ENCODE measurements at places on chromosomes 1 and 21.

DNA sequence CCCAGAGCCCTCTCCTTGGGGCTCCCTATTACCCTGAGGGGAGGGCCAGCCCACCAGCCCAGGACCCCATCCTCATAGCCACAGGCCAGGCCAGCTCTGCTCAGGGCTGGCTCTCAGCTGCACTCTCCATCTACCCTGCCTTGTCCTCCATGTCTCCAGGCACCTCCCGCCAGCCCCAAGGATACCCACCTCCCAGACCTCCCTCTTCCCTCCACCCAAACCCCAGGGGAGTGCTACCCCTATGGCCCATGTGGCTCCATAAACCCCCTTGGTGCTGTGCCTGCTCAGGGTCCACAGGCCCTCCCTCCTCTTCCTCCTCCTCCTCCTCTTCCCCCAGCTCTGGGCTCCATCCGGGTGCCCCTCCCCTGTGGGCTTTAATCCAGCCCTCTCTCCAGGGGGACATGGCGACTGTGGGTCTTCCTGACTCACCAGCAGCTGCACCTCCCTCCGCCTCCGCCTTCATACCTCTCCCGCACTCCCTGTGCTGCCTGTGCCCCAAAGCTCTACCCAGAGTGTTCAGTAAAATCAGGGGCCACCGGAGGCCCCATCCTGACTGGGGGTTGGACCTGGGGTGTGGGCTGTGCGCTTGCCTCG, 9.1 kb downstream of the YBEY start:
- peak; percentile 43 for DNase-seq

DNA sequence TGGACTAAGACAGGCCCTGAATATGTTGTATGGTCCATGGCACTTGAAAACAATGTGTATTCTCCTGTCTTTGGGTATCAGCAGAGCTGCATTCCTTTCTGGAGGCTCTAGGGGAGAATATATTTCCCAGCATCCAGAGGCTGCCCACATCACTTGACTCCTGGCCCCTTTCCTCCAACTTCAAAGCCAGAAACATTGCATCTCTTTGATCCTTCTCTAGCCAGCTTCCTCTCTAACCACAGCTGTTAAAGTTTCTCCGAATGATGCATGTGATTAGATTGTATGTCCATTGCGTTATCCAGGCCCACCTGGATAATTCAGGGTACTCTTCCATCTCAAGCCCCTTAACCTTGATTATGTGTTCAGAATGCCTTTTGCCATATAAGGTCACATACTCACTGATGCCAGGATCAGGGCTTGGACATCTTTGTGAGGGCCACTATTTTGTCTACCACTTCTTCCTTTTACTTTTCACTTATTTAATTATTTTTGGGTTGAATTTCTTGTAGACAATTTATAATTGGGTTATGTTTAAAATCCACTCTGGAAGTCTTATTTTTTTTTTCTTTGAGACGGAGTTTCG, 5.3 kb downstream of the CHD1L start:
- DNase-seq, result no peak

GRCh38 chr1:93670141-93670540, 11.5 kb downstream of the BCAR3 start:
- peak; percentile 86 for DNase-seq

DNA sequence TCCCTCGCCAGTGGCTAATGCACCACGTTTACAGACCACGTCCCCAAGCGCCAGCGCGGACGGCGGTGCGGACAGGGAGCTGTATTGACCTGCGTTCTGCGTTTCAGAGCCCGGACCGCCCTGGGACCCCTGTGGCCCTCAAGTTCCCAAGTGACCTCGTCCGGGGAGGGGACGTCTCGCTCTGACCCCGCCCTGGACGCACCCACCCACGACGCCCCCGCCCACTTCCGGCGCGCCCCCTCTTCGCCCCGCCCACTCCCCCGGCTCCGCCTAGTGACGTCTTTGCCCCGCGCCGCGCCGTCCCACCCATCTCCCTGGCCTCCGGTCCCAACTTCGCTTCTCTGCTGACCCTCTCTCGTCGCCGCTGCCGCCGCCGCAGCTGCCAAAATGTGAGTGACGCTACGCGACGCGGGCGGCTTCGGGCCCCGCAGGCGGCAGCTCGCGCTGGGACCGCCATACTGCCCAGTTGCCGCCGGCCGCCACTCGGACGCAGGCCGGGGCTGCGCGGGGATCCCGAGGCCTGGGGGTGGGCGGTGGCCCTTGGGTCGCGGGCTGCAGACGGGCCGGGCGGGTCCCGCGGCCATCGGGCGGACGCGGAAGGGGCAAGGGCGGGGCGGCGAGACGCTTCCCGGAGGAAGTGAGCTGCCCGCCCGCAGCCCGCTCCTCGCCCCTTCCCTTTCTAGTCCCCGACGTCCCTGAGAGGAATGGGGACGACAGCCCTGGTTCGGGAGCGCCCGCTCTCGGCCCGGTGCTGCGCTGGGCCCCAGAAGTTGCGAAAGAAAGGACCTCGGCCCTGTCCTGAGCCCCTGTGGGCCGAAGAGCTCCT, at the start of gene VAMP3:
VAMP3 (plus strand) TSS at position 300 of the 826 bp plus-strand sequence; CDS start at position 388, 88 bp downstream.
- DNase-seq, result peak; percentile 80

- DNase-seq, result no peak
Measured at GRCh38 chr21:45801989-45802388, 158.5 kb downstream of the PCBP3 start.

- no peak for DNase-seq
Measured at GRCh38 chr1:87344231-87344630, 15.6 kb downstream of the LMO4 start.

GRCh38 chr1:27940297-27940696, 5.5 kb downstream of the SMPDL3B start:
- DNase-seq, result peak; percentile 14
